ENCODE measurements at places on chromosomes 7 and 10.

DNA sequence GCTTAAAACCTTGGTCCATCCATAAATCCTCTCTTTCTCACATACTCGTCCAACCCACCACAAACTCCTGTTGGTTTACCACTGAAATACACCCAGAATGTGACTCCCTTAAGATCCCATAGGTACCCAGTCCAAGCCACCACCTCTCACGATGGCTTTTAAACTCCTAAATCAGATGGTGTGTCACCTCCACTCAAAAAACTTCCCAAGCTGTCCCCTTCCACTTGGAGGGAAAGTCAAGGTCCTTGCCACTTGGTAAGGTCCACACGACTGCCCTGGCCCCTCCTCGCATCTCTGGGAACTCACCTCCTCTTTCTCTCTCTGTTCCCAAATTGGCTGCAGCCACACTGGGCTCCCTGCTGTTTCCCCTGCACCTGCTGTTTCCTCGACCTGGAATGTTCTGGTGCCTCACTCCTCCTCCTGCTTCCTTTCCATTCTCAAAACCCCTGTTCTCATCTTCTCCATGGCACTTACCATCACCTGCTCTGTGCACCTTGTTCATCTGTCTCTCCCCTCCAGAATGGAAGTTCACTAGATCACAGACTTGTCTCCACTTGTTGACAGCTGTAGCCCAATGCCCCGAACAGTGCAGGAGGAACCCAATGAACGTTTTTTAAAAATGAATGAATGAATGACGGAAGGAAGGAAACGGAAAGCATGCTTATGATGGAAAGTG lies 23.0 kb downstream of the ZFAND2A start:
- no peak for DNase-seq

DNA sequence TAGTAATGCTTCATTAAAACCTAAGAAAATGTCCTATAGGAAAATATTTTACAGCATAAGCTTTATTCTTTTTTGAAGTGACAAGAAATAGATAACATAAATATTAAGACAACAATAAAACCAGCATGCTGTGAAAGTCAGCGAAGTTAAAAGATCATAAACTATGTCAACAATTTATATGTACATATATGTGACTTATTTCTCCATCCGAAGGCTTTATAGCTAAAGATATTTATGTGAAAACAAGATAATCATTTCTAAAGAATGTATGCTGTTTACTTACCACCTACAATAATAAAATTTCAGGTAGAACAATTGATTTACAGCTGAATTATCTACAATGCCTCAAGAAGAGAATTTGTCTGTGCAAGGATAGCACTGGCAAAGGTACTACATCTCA lies 283.4 kb downstream of the CRPPA start:
- no peak for DNase-seq

DNA sequence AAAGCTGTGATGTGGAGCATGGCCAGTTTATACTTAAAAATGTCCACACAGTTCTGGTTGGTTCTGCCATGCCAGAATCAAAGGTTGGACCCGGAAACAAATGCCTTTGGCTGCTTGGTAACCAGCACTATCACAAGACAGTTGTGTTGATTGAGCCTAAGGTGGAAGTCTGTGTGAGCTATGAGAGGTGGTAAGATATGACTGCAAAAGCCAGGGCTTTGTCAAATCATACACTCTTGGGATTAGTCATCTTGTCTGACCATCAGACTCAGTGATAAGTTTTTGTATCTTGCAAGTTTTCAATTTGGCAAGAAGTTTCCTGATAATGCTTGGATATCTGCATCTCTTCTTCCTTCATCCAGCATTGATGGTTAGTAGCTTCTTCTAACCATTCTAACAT lies 35.5 kb downstream of the GPR141 start:
- no peak for DNase-seq

GRCh38 chr7:131194070-131194865 lies 133.4 kb upstream of the MKLN1 start:
- DNase-seq = no peak

DNA sequence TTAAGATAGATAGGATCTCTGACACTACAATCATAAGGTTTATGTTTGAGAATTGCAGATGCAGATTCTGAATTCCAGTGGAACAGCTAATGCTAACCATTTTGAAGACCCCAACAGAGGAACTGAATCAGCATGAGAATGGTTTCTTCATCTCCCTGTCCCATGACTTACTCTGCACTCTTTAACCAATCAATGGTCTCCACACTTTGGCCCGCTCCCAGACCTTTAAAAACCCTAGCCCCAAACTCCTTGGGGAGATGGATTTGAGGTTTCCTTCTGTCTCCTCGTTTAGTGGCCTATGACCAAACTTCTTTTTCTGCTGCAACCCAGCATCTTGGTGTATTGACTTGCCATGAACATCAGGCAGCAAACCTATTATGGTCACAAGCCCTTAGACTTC lies 804.9 kb downstream of the LRMDA start:
- DNase-seq = no peak

- no peak for DNase-seq
These were observed 8.9 kb upstream of the TRIM8 start for GRCh38 chr10:102635377-102635776.

DNA sequence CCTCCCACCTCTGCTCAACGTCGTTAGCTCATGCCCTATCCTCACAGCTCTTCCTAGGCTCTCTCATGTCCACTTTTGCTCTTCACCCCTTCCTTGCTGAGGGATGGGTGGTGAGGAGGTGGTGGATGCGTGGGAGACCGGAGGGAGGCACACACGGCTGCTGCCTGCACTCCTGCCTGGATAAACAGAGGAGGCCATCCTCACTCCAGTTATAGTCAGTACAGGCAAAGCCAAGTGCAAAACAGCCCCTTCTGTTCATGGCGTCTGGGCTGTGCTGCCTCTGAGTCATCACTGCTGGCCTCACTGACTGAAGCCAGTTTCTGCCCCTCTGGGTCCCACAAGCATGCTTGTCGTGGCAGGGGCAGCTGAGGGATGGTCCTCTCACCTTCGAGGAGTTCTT lies 31.9 kb upstream of the LRRC4 start:
- DNase-seq = no peak

DNA sequence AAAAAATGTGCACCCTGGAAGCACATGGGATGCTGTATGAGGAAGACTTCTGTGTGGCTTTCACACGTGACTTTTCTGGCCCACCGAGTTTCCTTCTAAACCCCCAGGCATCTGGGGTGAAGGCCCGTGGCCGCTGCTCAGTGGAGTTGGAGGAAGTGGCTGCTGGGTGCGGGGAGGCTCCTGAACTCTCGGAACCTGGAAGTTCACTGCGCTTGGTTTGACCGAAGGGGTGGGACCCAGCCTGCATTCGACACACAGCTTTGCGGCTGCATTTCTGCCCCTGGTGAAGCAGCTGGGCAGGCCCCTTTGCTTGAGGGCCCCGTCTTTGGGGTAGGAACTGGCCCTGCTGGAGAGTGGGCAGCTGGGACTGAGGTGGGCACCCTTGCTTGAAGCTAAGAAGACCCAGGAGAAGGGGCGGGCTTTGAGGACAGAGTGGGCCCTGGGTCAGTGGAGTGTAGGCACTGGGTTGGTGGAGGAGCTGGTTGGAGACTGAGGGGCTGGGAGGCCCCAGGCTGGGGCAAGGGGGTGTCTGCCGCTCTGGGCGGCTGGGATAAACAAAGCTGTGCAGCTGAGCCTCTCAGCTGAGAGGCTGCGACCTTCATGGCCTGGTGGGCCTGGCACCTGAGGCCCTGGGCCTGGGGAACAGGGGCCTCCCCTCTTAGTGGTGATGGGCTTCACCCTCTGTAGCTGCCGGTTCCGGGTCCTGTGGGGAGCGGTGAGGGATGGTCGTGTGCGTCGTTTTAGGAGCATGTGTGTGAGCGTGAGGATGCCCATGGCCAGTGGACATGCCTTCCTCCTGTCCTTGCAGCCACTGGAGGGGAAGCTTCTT lies 78.0 kb downstream of the INPP5A start:
- DNase-seq = no peak

DNA sequence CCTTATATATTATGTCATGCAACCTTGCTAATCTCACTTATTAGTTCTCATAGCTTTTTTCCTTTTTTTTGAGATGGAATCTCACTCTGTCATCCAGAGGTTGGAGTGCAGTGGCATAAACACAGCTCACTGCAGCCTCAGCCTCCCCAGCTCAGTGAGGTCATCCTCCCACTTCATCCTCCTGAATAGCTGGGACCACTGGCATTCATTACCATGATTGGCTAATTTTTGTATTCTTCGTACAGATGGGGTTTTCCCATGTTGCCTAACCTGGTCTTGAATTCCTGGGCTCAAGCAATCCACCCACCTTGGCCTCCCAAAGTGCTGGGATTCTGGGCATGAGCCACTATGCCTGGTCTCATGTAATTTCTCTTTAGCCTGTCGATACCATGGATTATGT lies 89.1 kb upstream of the TRIM24 start:
- DNase-seq = no peak

GRCh38 chr7:158723266-158723665 lies 18.7 kb upstream of the NCAPG2 start:
- no peak for DNase-seq

DNA sequence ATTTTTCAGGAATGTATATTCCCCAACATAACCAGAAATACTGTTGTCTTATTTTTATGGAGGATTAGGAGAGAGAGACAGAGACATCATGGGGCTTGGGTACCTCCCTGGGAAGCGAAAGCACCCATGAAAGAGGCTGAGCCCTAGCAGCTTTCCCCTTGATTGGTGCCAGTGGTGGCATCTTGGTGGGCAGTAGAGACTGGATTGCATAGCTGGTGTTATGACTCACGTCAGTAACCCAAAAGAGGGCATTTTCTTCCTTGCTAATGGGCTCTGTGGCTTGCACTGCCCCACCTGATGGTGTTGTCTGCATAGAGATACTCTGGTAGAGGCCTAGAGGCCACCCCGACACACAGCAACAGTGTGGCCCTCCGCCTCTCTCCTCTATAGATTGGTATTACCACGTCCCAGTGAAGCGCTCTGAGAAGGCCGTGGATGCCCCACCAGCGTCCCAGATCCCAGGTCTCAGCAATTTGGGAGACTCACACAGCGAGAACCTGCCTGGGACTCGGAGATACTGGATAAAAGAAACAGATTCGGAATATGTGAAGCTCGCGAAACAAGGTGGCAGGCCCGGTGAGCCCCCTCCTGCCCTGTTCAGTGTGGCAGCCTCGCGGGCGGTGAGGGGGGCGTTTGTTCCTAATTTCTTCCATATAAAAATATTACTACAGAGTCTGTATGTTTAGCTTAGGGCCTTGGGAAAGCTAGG lies 5.8 kb downstream of the C7orf57 start:
- DNase-seq = no peak

DNA sequence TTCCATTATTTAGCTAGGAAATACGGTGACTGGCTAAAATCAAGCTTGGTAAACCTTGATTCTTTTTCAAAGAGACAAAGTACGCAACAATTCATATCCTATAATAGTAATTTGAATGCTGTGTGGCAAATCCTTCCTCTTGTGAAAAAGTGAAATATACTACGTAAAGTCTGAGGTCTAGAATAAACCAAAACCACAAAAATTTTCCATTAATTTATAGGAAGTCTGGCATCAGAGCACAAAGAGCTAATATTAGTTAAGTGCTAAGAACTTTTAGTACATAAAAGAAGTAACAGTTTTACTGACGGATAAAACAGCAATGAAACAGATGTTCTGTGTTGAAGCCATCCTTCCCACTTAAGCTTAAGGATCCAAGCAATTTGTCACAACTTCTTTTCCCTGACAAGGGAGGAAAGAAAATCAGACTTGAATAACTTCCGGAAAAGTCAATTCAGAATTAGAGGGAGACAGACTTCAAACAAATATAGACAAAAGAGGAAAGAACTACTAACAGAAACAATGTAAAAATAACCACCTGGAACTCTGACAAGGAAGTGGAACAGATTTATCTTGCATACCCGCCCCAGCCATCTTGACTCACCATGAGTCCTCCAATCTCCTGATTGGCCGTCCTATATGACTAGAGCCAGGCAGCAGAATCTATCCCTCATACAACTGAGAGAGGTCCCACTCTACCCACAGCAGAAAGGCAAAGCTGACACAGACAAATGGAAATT lies 34.6 kb downstream of the RHEB start:
- no peak for DNase-seq

- DNase-seq = no peak
These were observed 84.0 kb downstream of the ODAD2 start for GRCh38 chr10:27914888-27915287.

DNA sequence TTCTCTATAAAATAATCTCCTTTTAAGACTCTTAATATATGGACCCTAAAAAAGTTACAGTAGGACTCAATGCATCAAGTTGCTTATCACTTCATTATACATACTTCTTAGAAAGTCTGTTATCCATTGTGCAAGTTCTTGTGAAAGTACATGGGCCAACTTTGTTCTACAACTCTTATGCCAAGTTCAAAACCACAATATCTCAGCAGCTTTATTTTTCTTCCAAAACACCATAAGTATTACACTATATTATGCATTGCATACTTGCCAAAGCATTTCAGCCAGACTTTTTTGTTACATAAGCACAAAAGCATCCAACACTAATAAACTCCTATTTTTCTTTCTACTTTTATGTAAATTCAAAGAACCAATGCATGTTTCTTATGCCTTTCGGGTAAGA lies 94.4 kb downstream of the AHR start:
- no peak for DNase-seq

DNA sequence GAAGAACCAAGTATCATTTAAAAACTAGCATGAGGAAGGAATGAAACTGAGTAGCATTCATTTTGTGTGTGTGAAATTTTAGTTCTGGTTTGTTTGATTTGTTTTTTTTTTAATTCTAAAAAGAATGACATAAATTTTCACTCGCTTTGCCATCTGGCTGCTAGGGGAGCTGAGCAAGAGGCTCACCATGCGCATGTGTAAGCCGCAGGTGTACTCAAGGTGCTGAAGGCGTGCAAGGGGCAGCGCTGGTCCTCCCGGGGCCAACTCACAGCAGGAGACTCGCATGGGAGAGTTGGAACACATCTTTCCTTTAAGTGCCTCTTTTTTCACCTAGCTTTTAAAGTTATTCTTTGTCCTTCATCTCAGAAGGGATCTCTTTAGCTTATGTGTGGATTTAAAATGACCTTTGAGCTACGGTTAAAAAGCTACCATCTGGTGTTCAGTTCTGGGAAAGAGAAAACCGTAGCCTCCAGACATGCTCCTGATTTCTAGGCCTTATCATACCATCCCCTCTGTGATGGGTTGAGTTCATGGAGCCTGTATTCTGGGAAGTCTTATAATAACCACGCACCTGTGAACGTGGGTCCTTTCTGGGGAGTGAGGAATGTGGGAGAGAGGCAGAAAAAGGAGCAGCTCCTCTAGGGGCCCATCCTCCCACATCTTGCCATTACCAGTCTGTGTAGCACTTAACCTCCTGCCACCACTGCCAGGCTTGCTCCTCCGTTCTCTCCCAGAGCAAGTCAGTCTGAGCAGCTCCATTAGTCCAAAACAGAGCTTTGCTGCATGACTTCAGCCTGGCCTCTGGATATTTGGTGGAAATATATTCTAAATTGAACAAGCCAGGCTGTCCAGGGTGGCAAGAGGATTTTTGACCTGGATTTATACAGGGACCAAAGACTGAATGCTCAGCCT lies 61.9 kb downstream of the KLHDC10 start:
- DNase-seq = no peak

GRCh38 chr7:144691240-144691639 lies 144.6 kb downstream of the TPK1 start:
- DNase-seq = no peak

GRCh38 chr10:110340122-110340521 lies 35.4 kb upstream of the SMNDC1 start:
- no peak for DNase-seq

Measured in NT2/D1 (cell line).